Mesendoderm (in vitro differentiated cells): ENCODE measurements at places on chromosomes 16 and 17.

DNA sequence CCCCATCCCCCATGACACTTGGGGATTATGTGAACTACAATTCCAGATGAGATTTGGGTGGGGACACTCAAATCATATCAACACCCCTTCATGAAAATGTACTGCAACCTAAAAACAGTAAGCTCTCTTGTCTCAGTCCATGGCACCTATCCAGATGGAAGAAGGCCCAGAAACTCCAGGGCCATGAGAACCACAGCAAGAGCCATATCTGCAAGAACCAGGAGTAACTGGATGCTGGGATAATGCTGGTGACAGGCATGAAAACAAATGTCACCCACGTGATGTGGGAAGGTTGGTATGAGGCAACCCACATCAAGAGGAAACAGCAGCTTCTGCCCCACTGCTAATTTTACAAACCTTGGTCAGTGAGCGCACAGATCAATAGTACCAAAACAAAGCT lies 400.1 kb upstream of the ERCC4 start:
- DNase-seq: no peak

GRCh38 chr16:28320023-28320561 lies 27.8 kb downstream of the SBK1 start:
- no peak for DNase-seq

DNA sequence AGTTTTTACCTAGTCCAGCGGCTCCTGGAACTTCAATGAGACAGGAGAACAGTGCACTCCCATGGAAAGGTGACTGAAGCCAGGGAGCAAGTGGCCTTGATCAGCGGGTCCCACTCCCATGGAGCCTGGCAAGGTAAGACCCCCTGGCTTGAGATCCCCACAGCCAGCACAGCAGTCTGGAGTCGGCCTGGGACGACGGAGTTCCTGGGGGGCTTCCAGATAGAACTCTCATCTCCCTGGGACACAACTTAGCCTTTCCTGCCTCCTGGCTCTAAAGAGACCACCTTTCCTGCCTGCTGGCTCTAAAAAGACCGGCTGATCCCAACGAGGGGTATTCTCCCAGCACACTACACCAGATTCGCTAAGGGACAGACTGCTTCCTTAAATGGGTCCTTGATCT lies 1279.0 kb upstream of the GOT2 start:
- DNase-seq: no peak

- DNase-seq: peak; percentile 95
Observed at GRCh38 chr16:89478576-89479221, 11.7 kb downstream of the ANKRD11 start.

- DNase-seq: no peak
Observed at GRCh38 chr16:83409347-83409746, 398.4 kb upstream of the HSBP1 start.

GRCh38 chr16:85913688-85914422 lies 14.9 kb downstream of the IRF8 start:
- DNase-seq: no peak

DNA sequence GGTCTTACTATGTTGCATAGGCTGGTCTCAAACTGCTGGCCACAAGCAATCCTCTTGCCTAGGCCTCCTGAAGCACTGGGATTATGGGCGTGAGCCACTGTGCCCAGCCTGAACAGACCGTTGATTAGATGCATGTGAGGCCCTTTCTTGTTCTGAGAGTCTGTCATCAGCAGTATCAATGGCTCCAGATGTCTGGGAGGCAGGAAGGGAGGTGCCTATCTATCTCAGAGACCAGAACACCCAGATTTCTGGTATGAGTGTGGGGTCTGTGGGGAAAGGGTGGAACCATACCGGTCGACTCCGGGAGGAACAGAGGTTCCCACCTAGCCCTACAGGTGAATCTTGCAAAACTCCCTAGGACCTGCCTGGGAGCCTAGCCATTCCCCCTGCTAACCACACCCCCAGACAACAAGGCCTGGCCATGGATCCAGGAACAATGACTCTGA lies 71.7 kb downstream of the PRKCB start:
- DNase-seq: no peak

DNA sequence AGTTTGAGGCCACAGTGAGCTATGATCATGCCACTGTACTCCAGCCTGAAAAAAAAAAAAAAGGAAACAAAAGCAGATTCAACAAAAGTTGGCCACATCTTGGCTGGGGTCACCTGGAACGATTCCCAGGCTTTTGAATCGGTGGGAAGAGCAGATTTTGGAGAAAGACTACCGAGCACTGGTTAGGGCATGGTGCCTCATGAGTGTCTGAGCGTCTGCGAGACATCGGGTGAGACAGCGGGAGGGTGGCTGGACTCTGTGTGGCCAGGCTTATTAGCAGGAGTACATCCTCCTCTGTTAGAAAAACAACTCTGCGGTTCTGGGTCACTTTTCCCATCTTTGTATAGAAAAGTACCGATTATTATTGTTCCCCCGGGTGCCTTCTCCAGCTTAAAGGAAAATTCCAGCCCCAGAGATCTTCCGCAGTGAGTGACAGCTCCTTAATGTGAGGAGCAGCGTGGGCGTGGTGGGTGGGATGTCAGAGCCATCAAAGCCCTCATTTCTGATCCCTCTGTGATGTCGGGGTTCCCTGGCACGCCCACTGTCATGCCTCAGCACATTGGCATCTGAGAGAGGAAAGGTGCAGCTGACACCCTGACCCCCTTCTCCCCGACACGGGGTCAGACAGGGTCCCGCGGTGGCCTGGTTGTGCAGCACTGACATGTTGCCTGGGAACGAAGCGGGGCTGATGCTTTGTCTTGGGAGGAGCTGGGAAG lies 6.9 kb downstream of the RGS9 start:
- no peak for DNase-seq

GRCh38 chr16:11630046-11630767 lies 38.0 kb upstream of the SNN start:
- DNase-seq: no peak

DNA sequence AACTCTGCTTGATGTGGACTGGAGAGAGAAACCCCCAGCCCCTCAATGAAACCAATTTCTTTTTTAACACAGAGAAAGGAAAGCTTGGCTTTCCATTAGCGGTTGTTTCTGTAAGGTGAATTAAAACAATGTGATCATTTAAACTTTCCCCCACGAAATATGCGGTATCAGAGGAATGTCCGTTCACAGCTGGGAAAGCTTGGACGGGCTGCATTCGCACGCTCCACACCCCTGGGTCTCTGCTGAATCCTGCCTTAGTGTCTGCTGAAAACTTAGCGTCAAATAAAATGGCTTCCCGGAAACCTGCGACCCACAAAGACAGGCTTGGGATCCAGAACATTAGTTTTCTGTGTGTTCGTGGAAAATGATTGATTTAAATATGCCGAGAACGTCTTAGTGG lies 71.7 kb downstream of the C16orf95 start:
- DNase-seq: no peak

DNA sequence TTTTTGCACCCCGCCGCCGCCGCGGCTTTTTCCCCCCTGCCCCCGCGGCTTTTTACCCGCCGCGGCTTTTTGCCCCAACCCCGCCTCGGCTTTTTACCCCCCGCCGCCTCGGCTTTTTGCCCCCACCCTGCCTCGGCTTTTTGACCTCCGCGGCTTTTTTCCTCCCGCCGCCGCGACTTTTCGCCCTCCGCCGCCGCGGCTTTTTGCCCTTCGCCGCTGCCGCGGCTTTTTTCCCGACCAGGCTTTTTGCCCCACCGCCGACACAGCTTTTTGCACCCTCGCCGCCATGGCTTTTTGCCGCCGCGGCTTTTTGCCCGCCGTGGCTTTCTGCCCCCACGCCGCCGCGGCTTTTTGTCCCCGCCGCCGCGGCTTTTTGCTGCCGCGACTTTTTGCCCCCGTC lies 137.0 kb upstream of the TP53TG3D start:
- no peak for DNase-seq

- DNase-seq: no peak
Observed at GRCh38 chr16:19844945-19845641, 39.6 kb downstream of the GPRC5B start.

DNA sequence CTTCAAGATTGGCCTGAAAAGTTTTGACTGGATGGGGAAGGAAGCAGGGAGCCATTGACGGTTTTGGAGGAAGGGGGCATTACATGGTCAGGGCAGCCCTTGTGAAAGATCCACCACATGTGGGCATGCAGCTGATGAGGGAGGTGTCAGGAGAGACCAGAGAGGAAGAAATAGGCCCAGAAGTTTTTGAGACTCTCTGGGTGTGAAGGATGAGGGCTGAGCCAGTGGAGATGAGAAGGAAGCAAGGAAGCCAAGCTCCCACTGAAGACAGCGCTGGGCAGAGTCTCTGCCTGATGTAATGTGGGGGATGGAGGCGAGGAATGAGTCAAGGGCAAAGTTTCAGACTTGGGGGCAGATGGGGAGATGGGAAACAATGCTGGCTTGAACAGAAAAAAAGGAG lies 530 bp downstream of the CCL17 start:
- no peak for DNase-seq
